ENCODE measurements at places on chromosomes 7 and 10.

DNA sequence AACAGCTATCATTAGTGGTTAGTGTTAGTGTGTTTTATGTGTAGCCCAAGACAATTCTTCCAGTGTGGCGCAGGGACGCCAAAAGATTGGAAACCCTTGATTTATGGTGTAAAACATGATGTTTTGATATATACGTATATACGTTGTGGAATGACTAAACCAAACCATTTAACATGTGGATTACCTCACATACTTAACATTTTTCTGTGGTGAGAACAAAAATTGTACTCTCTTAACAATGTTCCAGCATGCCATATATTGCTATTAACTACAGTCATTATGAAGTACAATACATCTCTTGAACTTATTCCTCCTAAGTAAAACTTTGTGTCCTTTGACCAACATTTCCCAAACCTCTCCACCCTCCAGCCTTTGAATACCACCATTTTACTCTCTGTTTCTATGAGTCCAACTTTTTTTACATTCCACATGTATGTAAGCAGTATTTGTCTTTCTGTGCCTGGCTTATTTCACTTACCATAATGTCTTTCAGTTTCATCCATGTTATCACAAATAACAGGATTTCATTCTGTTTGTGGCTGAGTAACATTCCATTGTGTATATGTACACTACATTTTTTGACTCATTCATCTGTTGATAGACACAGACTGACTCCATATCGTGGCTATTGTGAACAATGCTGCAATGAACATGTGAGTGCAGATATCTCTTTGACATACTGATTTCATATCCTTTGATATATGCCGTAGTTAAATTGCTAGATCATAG is 42.2 kb upstream of the MAGI2 start:
- no peak for DNase-seq

DNA sequence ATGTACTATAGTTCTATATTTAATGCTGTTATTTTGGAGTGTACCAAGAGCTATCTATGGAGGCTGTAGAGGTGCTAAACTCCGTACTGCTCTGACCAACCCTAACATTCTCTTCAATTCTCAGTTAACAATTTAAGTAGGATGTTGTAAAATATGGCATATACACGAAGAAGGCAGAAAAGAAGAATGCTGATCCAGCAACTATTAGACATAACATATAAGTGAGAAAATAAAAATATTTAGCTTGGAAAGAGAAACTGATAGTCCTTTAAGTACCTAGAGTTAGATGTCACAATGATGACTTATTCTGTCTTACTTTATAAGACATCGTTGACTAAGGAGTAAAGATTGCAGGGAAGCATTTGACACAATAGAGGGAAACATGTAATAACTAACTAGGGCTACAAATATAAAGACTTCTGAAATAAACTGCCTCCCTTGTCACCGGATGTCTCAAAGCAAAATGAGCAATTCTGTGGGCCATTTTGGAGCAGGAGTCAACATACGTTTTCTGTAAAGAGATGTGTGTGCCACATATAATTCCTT is 159.5 kb downstream of the CPEB3 start:
- DNase-seq = no peak

- no peak for DNase-seq
These were observed 100.0 kb downstream of the ITGB8 start for GRCh38 chr7:20430664-20431063.

DNA sequence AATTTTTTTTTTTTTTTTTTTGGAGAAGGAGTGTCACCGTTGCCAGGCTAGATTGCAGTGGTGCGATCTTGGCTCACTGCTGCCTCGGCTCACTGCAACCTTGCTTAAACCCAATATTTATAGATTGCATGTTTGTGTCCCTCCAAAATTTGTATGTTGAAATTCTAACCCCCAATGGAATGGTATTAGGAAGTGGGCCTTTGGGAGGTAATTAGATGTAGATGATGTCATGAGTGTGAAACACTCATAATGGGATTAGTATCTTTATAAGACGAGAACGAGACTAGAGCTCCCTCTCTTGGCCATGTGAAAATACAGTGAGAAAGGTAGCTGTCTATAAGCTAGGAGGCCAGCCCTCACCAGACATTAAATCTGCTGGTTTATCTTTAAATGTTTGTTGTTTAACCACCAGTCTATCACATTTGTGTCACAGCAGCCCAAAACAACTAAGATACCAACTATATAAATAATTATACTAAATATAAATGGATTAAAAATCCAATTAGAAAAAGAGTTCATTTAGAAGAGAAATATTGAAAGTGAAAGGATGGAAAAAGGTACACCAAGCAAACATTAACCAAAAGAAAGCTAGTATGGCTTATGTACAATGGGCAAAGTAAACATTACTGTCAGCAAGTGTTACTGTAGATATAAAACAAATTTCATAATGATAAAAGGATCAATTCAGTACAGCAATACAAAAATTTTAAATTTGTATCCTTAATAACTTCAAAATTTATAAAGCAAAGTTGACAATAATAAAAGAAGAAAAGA is 9.3 kb downstream of the TCAF1 start:
- no peak for DNase-seq

DNA sequence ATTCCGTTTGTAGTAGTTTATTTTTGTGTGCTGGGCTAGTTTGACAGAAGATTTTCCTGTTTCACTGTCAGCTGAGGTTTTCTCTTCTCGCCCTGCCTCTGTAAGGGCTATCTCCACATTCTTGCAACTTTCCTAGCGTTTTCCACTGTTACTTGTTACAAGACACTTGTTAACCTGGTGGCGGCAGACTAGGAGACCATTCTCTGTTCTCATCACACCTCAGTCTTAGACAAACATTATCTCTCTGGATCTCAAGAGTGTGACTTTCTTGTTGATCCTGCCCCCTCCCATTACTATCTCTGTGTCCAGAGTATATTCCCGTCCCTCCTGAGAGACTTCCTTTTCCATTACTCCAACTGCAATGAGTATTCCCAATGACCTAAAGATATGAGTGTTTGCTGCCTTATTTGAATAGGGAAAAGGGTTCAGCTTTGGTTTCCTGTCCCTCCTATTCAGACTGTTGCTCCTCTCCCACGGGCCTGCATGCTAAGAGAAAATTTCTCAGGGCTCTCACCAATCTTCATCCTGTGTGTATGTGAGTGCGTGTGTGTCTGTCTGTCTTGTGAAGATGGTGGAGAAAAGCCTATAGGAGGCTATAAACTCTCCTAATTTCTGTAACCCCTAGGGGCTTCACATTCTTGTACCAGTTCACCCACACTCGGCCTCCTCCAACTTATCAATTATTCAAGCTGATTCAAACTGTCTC is 722.4 kb upstream of the POT1 start:
- DNase-seq = no peak

- no peak for DNase-seq
These were observed 16.4 kb upstream of the SLC26A5 start for GRCh38 chr7:103462358-103462757.

GRCh38 chr7:122984021-122984420 is 11.5 kb downstream of the TAS2R16 start:
- DNase-seq = no peak

DNA sequence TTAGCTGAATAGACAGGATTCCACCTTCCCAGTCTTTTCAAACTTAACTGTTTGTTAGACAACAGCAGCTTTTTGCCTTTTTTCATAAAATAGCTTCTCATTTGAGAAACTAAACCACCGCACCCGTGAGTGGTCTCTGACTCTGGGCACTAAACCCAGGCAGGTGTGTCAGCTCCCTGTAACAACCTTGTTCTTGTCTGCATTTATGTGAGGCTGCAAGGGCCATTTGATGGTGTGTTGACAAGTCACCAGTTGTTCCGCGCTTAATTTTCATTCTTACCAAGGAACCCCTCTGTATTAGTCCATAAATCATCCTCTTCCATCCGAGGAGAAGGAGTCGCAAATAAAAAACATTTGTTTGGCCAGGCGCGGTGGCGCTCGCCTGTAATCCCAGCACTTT is 1.5 kb downstream of the STOX1 start:
- DNase-seq = no peak

GRCh38 chr7:102866535-102867215 is 46.1 kb upstream of the LRRC17 start:
- DNase-seq = no peak

DNA sequence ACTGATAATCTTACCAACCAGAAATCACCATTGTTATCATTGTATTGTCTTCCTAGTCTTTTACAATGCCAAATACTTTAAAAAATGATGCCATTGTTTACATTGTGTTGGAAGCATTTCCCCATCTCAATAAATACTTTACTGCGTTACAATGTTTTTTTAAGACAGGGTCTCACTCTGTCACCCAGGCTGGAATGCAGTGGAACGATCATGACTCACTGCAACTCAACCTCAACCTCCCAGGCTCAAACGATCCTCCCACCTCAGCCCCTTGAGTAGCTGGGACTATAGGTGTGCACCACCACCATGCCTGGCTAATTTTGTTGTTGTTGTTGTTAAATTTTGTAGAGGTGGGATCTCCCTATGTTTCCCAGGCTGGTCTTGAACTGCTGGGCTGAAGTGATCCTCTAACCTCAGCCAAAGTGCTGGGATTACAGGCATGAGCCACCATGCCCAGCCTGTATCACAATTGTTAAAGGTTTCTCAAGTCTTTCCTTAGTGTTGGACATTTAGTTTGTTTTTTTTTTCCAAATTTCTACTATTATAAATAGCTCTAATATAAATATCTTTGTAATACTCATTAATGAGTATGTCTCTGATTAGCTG is 13.5 kb downstream of the LRMDA start:
- no peak for DNase-seq

DNA sequence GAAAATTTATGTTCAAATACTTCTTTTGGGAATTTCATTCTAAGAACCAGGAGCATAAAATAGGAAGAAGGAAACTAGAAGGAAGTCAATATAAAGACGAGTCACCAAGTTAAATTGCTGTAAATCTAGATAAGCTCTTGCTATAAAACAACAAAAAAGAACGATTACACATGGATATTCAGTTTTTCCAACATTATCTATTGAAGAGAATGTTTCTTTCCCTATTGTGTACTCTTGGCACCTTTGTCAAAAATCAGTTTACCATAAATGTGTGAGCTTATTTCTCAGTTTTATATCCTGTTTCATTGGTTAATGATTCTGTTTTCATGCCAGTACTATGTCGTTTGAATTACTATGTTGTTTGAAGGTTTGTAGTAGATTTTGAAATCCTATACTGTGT is 536.3 kb upstream of the MKI67 start:
- no peak for DNase-seq

DNA sequence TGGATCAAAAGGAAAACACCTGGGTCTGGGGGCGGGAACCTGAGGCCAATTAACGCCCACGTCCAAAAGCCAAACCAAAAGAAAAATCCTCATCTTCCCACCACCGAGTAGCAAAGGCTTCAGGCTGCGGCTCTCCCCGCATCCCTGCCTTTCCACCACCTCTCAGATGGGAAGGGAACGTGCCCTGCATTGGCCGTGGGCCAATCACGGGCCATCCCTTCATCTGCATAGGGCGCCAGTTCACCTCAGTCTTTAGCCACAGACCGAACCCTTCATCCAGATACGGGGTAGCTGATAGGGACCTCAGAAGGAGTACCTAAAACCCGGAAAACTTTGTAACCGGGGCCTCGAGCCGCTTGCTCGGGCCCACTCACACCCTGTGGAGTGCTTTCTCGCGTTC is 626 bp downstream of the PRPF18 start:
- DNase-seq = no peak

DNA sequence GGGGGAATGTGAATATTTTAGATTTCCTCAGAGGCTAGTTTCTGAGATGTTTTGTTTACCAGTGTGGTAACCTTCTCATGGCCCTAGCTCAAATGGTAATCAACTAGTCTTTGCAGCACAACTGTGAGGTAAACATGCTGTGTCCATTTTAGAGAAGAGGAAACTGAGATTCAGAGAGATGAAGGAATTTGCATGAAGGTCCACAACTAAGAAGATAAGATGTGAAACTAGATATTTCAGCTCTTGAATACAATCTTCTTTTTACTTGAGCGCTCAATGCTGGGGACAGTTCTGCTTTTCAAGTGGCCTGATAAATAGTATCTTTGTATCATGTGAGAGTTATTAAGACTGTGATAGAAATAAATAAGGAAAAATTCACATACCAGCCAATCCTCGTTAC is 245.4 kb downstream of the AUTS2 start:
- no peak for DNase-seq

- DNase-seq = no peak
These were observed 95.1 kb downstream of the NPY start for GRCh38 chr7:24378871-24379616.

DNA sequence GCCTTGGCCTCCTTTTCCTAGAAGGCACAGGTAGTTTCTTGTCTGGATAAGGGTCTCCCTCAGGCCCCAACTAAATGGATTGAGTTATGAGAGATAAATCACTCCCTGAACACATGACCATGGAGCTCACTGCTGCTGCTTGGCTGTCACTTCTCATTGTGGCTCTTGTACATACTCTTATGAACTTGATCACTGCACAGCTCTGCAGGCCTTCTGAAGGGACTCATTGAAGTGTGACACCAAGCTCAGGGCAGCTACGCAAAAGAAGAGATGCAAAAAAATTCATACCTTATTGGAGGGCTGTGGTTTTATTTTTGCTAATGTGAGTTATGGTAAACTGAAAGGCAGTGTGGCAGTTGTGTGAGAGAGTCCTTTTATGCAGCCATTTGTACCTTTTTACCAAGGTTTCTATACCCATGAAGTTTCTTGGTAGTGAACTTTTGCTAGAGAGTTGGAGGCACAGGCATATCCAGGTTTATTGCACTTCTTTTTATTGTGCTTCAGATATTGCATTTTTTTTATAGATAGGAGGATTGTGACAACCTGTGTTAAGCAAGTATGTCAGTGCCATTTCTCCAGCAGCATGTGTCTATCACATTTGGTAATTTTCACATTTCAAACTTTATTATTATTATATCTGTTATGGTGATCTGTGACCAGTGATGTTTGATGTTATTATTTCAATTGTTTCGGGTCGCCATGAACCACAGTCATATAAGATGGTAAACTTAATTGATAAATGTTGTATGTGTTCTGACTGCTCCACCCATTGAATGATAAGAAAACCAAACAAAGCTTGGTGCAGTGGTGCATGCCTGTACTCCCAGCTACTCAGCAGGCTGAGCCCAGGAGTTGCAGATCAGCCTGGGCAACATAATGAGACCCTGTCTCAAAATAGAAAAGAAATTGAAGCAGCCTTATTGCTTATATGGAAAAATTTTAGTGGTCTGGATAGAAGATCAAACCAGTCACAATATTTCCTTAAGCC is 100.6 kb downstream of the LRRC4 start:
- DNase-seq = no peak

DNA sequence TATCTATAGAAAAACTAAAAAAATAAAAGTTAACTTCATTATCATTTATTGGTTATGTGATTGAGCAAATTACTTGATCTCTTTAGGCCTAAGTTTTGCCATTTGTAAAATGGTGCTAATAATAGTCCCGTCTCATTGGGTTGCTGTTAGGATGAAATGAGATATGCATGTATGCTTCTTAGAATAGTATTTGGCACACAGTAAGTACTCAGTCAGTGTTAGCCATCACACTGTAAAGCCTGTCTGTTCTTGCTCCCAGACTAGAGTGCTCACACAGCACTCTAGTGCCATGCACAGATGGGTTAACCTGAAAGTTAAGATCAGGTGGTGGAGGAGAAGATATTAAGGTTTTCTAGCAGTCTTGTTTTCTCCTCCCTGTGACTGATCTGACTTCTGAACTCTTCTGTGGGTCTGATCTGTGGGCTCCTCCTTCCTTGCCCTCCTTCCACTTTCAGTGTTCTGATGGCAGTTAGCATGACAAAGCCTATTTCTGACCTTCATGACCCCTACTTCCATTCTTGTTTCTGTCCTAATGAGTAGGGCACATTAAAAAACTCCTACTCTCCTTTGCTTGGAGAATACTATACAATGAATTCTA is 167.5 kb downstream of the RNLS start:
- DNase-seq = no peak

- DNase-seq = no peak
These were observed 34.3 kb upstream of the SMC3 start for GRCh38 chr10:110533149-110533548.

GRCh38 chr7:91945476-91945875 is 4.8 kb downstream of the AKAP9 start:
- DNase-seq = no peak
